Omental fat pad (tissue), 4 donors: ENCODE measurements at places on chromosomes 7 and 10.

DNA sequence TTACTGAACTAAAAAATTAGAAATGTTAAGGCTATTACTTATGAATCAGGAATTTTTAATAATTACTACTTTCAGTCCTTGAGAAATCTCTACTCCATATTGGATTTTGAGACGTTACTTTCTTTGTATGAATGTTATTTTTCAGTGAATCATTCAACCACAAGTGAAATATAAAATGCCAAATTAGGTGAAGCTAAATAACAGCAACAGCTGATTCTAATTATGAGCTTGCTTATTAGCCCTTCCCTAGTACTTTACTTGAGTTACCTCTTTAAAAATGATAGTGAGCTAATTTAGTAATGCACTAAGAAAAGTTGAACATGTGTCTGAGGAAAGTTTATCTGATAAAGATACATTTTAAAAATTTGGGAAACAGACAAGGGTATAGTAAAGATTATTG lies 51.4 kb downstream of the PCGF5 start:
- DNase-seq = no peak

DNA sequence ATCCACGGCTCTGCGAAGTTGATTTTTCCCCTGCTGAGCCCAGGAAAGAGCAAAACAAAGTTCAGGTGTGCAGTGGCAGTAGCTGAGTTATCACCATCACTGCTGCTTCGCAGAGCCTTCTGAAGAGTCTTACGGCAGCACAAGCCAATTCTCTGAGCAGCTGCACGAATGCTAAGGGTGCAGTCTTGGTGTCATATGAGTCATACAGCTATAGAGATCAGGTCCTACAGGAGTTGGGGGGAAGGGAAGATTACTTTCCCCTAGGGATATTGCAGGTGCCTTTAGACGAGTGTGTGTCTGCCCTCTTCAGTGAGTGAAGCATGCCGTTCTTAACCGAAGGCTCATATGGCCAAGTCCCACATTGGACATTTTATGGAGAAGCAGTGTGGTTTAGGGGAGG lies 227.8 kb downstream of the CELF2 start:
- no peak for DNase-seq

DNA sequence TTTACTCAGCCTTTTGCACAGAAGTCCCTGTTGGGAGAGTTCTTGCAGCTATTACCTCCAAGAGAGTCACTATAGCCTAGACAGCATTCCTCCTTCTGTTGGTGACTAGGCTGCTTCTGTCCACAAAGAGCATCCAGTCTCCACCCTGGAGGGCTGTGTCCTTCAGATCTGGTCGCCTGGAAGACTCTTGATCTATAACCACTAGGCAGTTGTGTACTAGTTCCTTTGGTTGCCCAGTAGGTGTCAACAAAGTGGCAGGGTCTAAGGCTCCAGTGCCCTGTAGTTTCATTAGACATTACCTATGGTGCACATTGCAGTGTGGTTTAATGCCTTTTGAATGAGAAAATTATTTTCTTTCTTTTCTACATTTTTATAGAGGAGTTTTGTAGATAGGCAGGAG lies 11.3 kb upstream of the AKR1C2 start:
- DNase-seq = no peak

DNA sequence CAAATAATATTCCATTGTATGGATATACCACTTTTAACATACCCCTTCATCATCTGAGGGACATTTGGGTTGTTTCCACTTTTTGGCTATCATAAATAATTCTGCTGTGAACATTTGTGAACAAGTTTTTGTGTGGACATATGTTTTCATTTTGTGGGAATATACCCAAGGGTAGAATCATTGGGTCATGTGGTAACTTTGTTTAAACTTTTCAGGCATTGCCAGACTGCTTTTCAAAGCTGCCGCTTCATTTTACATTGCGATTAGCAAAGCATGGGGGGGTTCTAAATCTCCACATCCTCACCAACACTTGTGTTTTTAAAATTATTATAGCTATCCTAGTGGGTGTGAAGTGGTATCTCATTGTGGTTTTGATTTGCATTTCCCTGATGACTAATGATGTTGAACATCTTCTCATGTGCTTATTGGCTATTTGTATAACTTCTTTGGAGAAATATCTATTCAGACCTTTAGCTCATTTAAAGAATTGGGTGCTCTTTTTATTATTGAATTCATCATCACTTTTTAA lies 8.4 kb upstream of the HHEX start:
- no peak for DNase-seq

GRCh38 chr10:78931321-78932053 lies 137.3 kb upstream of the ZMIZ1 start:
- no peak for DNase-seq
